ENCODE measurements at places on chromosomes 13 and 19.

GRCh38 chr13:87078947-87079795, 592.0 kb upstream of the SLITRK5 start:
- DNase-seq: no peak

- no peak for DNase-seq
Observed at GRCh38 chr13:77476456-77476855, 59.0 kb upstream of the SCEL start.

DNA sequence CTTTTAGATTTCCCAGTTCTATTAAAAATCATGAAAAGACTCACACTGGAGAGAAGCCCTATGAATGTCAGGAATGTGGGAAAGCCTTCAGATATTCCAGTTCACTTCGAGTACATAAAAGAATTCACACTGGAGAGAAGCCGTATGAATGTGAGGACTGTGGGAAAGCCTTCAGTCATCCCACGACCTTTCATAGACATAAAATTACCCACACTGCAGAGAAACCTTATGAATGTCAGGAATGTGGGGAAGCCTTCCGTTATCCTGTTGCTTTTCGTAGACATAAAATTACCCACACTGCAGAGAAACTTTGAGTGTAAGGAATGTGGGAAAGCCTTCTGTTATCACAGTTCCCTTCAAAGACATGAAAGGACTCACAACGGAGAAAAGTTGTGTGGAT, 55.2 kb downstream of the ZNF627 start:
- no peak for DNase-seq

DNA sequence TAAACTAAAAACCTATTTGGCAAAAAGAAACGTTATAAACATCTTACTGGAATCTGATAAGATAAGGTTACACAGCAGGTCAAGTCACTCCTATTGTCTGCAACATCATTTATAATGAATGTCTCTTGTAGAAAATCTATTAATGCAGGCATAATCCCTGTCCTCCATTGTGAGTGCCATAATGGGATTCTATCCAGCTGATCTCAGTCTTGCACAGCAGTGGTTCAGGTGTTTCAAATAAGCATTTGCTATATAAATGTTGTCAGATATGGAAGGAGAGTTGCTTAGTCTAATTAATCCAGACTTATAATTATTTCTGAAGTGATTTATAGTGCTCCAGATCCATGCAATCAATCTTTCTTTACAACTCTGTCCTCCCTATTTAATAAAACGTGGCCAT, 186.5 kb upstream of the ATXN8OS start:
- no peak for DNase-seq

DNA sequence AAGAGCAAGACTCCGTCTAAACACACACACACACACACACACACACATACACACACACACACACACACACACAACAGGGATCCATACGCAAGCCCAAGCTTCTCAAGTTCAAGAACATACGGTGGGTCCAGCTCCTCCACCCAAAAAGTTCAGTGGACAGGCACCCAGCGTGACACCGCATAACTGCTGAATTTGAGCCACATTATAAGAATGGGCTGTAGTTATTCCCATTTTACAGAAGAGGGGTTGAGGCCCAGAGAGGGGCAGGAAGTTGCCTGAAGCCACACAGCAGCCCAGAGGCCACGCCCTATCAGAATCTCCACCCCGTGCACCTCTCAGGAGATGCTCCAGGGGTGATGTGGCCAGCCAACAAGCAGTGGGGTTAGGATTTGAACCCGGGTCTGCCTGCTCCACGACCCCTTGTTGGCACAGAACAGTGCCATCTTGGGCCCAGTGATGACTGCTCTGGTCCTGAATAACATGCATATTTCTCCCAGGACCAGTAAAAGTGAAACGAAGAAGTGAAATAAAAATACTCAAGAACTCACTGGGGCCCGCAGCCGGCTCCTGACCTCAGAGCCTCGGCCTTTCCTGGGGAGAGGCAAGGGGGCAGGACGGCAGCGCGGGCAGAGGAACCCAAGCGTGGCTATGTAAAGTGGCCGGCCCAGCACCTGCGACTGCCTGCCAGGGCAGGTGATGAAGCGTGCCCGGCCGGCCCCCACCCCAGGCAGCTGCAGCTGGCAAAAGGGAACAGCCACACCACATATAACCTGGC, 61.9 kb downstream of the AP1M1 start:
- DNase-seq: no peak

GRCh38 chr19:28889941-28890670, 322.8 kb downstream of the UQCRFS1 start:
- DNase-seq: no peak

All from T follicular helper cell (primary cell).